Fibroblast of the aortic adventitia (primary cell): ENCODE measurements at places on chromosomes 11 and 22.

GRCh38 chr11:94870422-94870821 is 102.3 kb downstream of the AMOTL1 start:
- no peak for DNase-seq

DNA sequence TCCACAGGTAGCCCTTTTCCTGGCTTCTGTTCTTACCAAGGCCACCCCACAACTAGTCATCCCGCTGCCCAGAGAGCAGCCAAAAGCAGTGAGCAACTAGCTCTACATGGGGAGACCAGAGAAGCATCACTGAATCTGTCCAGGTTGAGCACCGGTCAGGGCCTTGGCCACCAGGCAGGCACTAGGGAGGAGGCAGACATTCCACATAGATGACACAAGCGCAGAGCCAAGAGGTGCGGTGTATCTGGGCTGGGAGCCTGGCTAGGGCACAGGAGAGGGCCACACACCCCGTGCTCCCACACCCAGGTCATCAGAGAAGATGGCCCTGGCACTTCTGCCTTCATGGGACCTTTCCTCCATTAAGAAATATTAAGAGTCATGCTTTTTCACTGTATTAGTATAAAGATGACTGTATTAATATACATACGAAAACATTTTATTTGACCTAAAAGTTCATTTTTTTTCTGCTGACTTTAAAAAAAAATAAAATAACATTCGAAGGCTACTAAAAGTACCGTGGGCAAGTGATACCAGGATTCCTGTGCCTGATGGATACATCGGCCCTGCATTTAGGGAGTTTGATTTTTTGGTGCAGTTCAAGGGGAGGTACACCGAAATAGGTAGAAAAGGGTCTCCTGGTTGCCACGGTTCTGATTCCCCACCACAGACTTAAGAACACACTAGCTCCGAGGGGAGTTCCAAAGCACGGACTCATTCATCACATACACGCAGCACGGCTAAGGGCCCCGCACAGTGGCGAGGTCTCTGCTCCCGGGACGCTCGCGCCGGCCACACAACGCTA is 1.2 kb downstream of the DGCR2 start:
- DNase-seq = peak; percentile 32

DNA sequence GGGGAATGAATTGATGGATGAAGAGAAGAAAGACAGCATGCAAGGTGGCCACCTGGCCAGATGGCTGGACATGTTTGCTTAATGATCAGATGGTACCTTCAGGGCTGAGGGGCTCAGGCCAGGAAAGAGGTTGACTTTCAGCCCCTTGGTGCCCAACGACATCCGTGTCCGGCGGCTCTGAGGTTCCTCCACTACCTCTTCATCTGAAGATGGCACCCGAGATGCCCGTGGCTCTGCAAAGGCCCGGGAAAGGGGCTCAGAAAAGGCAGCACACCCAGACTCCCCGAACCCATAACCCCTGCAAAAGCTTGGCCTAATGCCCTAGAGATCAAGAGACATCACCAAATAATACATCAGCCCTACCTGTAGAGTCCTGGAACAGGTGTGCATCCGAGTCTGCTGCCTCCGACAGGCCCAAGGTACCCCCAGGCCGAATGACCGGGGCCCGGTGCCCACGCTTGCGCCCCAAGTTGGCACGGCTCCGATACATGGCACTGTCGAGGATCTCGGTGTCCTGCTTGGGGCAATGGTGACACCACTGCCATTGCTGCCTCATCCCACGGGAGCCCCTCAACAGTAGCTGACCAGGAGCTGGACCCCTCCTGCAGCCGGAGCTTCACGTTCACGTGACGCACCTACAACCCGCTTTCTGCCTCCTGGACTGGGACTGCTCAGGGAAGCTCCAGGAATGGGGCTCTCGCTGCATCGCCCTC is 22.9 kb downstream of the TNKS1BP1 start:
- no peak for DNase-seq

DNA sequence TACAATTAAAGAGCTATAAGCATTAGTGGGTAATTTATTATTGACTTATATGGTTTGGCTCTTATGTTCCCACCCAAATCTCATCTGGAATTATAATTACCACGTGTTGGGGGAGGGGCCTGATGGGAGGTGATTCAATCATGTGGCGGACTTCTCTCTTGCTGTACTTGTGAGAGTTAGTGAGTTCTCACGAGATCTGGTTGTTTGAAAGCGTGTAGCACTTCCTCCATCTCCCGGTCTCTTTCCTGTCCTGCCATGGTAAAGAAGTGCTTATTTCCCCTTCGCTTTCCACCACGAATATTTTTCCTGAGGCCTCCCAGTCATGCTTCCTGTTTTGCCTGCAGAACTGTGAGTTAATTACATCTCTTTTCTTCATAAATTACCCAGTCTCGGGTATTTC is 28.1 kb upstream of the CHORDC1 start:
- no peak for DNase-seq

GRCh38 chr22:41352058-41352457 is 29.7 kb upstream of the TEF start:
- DNase-seq = peak; percentile 55
